ENCODE measurements at places on chromosomes 6 and 20.

DNA sequence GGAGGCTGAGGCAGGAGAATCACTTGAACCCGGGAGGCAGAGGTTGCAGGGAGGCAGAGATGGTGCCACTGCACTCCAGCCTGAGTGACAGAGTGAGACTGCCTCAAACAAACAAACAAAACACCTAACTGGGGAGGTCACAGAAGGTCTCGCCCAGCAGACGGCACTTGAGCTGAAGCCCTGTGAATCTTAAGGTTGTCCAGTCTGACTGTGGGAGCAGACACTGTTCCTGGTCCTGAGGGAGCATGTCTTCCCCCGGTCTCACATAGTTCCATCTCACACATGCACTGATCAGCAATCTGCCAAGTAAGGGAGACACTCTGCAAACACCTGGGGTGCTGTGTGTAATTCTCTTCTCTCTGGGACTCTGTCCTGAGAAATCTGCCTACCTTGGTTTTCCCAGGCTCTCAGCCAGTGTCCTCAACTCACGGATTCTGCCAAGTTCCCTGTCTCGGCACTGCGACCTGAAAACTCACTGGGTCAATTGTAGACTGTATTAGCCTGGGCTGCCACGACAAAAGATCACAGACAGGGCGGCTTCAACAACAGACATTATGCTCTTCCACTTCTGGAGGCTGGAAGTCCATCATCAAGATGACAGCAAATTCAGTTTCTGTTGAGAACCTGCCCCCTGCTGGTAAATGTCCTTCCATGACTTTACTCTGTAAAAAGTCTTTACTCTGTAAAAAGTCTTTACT is 94.3 kb downstream of the JPH2 start:
- peak; percentile 25 for DNase-seq

DNA sequence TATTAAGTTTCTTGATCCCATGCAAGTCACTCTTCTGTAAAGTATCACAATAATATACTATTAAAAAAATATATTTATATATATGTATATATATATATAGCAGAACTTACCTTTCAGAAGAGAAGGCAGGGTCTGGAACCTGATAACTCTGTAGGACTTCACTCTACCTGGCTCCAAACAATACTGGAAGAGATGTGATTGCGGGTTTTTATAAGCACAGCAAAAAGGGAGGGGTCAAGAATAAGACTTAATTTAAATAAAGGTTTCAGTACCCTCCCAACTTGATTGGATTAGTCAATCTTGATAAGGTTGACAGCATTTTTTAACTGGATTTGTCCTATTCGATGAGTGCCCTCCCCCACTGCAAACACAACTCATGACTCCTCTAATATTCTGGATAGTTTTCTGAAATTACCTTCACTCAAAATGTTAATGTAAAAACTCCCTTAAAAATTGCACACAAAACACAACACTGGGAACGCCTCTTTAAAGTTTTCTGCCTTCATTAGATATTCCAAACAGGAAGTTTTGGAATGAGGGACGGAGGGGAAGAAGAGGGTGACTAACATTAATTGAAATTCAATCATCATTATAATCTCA is 4.0 kb upstream of the ZNF217 start:
- DNase-seq, result no peak

- DNase-seq, result peak; percentile 57
Measured at GRCh38 chr20:3595541-3595940, 67.7 kb downstream of the GFRA4 start.

GRCh38 chr6:93453956-93454355 is 34.6 kb upstream of the EPHA7 start:
- DNase-seq, result no peak

- no peak for DNase-seq
Measured at GRCh38 chr6:10800810-10801209, 37.5 kb downstream of the MAK start.

DNA sequence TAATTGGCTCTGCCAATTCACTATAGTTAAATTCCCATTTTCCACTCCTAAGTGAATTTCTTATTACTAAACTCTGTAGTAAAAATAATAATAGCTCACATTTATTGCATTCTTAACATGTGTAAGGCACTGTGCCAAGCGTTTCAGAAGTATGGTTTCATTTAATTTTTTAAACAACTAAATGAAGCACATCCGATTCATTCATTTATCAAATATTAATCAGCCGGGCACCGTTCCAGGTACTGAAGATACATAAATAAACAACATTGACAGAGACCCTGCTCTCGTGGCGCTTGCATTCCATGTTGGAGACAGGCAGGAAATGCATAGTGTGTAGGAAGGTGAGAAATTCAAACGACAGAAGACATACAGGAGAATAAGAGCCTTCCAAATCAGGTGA is 423.2 kb upstream of the JARID2 start:
- DNase-seq, result no peak

- no peak for DNase-seq
Measured at GRCh38 chr6:151808371-151809241, 1.1 kb downstream of the ESR1 start.

DNA sequence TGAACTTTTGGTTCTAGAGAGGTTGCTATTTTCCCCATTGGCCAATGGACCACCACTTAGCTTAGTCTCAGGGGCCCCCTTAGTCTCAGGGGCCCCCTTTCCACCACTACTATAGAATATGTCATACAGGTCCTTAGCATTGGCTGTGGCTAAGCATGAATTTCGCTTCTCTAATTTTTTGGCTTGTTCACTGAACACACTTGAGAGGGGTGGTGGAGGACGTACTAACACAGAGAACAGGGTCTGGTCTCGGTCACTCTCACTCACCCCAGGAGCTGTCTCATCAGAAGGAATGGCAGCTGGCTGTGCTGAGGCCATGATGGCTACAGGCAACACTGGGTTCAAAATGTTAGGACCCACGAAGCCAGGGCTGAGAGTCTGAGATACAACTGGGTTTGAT is 30.3 kb downstream of the ZNF318 start:
- DNase-seq, result no peak

- no peak for DNase-seq
Measured at GRCh38 chr6:119880840-119881239, 531.3 kb upstream of the MAN1A1 start.

- no peak for DNase-seq
Measured at GRCh38 chr20:15278041-15278440, 940.6 kb upstream of the FLRT3 start.

GRCh38 chr6:4324746-4325145 is 189.4 kb upstream of the ECI2 start:
- DNase-seq, result no peak

DNA sequence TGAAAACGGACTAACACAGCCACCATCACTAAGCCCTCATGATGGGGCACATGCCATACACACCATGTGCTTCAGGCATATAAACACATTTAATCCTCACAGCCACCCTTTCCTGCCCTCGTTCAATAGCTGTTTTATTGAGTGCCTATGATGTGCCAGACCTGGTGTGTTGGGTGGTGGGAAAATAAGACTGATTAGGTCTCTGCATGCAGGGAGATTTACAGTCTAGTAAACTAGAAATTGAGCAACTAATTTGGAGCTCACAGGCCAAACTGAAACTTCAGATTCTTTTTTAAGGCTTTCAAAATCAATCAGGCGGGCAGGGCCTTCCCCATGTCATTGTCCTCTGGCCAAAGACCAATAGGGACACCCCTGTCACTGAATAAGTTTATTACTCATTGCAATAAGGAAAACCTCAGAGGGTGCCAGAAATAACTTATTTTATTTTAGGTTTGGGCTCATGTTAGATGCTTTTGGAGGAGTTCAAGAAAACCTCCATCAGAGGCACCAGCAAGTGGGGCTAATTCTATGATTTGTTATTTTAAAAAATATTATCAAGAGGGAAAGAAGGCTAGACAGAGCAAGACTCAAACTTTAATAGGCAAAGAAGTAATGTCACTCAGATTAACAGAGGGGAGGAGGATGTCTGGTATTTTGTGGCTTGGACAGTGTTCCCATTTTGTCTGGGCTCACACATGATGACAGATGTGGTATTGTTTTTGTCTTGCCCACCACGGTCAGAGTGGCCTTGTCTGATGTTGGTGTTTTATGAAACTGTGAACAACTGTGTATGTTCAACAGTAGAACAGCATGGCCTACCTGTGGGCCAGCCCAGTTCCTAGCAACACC is 12.0 kb downstream of the ZFP64 start:
- no peak for DNase-seq

GRCh38 chr6:106574741-106575458 is 54.4 kb downstream of the RTN4IP1 start:
- peak; percentile 60 for DNase-seq

Data from DMS153 (cell line).